Stimulated activated CD8-positive, alpha-beta memory T cell treated with anti-CD3 and anti-CD28 coated beads, Interleukin-15, amount 100 ng/mL, for 48 hours (primary cell): ENCODE measurements at places on chromosomes 16 and 17.

DNA sequence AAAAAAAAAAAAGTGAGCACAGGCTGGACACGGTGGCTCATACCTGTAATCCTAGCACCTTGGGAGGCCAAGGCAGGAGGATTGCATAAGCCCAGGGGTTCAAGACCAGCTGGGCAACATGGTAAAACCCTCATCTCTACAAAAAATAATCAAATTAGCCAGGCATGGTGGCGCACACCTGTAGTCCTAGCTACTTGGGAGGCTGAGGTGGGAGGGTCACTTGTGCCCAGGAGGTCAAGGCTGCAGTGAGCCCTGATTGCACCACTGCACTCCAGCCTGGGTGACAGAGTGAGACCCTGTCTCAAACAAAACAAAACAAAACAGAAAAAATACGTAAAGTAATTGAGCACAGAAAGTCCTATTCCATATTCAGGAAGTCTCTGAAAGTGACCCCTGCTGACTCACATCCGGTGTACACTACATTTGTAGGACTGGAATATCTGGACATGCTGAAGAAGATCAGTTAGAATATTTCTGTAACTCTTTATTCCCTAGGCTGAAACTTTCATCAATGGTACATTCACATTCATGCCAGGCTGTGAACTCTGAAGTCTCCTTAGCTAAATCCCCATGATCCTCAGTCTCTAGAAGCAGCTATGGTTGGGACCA lies 66.0 kb upstream of the HAS3 start:
- DNase-seq, result no peak

DNA sequence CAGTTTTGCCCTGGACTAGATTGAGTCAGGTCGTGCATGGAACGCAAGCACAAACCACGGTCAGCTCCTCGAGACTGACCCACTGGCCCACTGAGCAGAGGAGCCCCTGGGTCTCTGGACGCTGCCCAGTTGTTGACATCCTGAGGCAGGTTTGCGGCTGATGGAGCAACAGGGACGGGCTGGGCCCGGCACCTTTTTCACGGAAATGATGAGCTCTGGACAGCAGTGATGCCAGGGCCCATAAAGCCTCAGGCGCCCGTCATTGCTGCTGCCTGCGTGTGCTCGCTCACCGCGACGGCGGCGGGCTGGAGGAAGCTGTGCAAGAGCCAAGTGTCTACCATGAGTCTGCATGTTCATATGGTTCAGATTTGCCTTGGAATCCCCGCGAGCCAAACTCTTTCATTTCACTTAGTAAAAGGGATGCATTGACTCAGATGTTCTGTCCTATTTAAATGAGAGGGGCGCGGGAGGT lies 30.8 kb upstream of the CRISPLD2 start:
- no peak for DNase-seq

DNA sequence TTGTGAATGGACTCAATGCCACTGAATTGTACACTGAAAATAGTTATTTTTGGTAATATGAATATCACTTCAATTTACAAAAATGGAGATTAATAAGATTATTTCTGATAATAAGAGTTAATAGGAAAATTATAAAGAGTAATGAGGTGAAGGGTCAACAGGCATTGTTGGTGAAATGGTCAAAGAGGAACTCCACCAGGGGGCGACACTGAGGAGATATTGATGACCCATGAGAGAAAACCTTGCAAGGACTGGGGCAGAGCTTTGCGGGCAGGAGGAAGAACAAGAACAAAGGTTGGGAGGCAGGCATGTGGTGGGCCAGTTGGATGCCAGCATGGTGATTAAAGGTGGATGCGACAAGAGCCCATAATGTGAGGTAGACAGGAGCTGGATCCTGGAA lies 74.0 kb upstream of the XYLT1 start:
- no peak for DNase-seq

DNA sequence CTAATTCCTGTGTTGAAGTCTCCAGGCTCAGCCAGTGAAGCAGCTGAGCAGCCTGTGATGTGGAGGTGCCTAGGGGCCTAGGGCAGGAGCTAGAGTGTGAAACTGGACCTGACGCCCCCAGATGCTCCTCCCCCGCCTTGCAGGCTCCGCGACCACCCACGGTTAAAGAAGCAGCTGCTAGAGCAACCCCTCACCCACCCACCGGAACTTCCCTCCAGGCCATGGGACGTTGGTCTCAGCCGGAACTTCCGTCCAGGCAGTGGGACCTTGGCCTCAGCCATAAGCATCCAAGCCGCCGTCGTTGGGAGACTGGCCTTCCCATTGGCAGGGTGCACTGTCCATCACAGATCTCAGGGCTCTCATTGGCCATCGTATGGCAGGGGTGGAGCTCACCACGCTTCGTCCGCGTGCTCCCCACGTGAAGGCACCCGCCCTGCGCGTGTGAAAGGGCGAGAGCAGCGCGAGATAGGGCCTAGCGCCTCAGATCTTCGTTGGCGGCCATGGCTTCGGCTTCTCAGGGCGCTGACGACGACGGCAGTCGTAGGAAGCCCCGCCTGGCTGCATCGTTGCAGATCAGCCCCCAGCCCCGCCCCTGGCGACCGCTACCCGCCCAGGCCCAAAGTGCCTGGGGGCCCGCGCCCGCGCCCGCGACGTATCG lies at the start of gene ADAD2:
Gene ADAD2, plus strand, starts transcription at position 427 of the 658 bp plus-strand sequence. Its CDS starts 74 bp downstream, at position 501.
- DNase-seq, result no peak

DNA sequence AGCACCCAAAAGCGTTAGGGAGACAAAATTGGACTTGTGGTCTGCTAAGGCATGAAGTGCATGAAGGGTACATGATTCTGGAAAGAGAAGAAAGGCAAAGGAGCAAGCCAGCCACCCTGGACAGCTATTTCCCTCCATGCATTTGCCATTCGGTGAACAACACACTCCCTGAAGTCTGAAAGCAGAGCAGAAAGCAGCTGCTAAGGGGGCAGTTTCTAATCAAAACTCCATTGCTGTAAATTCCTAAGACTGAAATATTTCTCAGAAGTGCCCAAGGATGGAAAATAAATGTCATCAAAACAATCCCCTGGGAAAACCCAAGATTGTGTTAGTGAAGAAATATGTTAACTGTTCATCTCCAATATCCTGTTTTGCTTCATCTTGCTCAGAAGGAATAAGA lies 44.3 kb downstream of the PMP22 start:
- no peak for DNase-seq

DNA sequence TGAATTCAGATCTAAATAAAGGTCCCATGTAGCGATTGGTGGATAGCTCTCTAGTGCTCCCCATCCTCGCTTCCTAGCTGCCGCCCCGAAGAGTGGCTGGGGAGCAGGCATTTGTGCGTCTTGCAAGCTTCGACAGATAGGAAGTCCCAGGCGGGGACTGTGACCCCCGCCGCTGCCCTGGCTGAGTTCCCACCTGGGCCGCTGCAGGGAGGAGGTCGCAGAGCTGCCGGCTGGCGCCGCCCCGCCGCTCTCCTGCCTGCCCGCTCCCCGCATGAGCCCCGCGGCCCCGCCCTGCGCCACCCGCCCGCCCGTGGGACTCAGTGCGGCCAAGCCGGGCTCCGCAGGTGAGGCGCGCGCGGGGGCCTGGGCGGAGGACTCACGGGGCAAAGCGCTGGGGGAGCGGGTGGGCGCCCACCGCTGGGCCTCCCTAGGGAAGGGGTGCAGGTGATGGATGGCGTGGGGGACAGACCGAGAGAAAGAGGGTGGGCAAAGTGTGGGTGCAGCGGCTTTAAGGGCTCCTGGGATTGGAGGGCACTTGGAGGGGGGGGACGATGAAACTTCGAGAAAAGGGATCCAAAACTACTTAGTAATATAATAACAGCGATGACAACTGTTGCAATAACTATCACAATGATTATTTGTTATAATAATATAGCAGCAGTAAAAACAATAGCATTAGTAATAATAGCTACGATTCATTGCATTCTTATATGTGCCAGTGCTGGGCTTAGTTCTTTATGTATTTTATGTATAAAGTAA lies at the start of gene OTOA:
Gene OTOA, plus strand, starts transcription at position 80 of the 759 bp plus-strand sequence. CDS start 14,547 bp downstream, outside the sequence.
- no peak for DNase-seq

DNA sequence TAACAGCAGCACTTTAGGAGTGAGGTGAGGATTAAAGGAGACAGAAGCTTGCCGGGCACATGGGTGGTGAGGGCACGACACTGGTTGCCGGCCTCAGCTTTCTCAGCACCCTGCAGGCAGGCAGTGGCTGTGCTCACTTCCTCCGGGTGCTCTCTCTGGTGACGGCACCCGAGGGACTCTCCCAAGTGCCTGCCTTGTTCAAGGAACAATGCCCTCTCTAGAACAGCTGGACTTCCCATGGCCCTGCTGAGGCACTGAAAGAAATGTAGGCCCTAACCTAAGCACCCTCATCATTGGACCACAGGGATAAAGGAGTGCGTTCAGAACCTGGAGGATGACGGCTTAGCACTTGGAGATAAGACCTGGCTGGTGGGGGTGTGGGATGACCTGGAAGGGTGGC lies 72.7 kb downstream of the N4BP1 start:
- no peak for DNase-seq

DNA sequence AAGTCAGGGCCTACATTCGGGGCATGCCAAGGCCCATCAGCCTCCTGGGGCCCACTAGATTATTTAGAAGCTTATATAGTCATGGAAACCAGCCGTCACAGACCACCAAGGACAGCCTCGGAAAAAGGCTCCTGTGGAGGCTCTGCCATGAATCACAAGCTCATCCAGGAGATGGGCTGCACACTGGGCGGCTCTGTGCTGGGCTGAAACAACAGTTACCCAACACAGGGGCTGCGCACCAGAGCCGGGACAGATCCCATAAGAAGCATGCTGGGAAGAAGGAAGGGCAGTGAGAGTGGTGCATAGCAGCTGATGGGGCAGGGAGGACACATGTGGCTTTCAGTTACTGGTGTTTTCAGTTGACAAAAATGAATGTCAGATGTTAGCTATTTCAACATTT lies 67.7 kb upstream of the GSG1L start:
- no peak for DNase-seq
